ENCODE measurements at places on chromosomes 7 and 10.

GRCh38 chr10:103800789-103801540 lies 54.4 kb downstream of the SH3PXD2A start:
- DNase-seq: peak; percentile 52

GRCh38 chr10:133509700-133510099 lies 17.5 kb upstream of the CYP2E1 start:
- DNase-seq: no peak

DNA sequence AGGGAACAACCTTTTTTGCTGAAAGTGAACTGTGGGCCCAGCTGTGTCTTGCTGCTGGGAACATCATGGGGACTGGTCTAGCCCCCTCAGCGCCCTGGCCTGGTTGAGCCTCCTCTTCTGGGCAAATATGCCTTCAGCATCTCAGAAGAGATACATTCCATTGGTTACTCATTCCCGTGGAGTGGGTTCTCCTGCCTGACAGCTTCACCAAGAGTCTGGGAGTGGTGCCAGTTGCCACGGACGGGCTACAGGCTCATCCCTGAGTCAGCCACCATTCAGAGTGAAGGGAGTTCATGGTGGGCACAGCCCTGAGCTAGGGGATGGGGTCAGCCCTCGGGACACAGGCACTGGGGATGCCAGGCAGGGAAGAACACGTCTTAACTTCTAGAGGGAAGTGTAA lies 81.9 kb downstream of the RAMP3 start:
- no peak for DNase-seq

DNA sequence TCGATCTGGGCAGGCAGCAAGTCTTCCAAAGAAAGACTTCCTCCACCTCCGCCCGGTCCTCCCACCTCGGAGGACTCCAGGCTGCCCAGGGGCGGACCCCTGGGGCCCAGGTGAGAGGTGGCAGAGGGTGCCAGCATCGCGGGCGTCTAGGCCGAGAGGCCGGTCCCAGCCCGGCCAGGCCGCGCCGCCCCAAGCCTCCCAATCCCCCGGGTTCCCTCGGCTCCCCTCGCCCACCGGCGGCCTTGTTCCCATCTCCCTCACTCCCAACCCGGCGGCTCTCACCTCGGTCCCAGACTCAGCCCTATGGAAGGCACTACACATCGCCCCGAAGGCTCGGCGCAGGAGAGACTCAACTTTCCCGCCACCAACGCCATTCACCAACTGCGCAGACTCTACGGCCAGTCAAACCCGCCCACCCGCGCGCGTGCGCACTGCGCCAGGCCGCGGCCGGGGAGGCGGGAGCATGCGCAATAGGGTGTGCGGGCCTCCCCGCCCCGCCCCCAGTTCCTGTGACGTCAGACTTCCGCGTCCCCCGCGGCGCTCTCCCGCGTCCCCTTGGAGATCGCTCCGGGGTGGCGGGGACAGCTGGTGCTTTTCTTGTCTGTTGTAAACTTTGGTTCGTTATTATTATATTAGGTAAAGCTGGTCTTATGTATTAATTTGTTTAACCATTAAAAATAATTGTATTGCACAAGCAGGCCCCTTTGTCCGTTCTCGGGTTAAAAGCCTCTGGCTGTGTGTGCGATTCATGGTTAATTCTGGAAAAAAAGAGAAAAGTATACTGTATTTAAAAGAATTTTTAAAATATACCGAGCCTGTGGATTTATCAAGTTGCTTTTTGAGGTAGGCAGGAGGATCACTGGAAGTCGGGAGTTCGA lies at the start of gene XRCC2:
Gene XRCC2, minus strand, starts transcription at position 383 of the 878 bp plus-strand sequence. Its CDS starts 62 bp downstream, at position 321.
- DNase-seq: peak; percentile 91

DNA sequence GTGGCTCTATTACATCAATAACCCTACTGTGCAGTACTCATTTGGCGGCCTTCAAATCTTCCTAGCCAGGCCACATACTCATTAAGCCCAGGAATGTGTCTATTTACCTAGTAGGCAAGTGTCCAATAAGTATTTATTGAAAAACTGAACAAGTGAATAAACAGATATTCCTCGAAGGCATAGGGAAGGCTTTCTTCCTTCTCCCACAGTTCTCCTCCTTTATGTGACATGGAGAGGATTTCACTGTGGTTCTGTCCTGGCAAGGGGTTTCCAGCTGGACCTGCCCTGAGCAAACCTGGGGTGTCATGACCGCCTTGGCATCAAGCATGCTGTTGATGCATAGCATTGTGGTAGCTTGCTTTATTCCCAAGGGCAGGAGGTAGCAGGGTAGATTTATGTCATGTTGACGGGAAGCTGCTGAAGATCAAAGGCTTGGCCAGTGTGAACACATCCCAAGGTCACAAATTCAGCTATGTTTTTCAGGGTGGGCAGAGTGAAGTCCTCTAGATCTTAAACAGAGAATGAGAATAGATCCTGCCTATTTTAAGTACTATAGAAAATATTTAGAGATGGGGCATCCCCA lies 195.1 kb downstream of the INHBA start:
- DNase-seq: no peak

DNA sequence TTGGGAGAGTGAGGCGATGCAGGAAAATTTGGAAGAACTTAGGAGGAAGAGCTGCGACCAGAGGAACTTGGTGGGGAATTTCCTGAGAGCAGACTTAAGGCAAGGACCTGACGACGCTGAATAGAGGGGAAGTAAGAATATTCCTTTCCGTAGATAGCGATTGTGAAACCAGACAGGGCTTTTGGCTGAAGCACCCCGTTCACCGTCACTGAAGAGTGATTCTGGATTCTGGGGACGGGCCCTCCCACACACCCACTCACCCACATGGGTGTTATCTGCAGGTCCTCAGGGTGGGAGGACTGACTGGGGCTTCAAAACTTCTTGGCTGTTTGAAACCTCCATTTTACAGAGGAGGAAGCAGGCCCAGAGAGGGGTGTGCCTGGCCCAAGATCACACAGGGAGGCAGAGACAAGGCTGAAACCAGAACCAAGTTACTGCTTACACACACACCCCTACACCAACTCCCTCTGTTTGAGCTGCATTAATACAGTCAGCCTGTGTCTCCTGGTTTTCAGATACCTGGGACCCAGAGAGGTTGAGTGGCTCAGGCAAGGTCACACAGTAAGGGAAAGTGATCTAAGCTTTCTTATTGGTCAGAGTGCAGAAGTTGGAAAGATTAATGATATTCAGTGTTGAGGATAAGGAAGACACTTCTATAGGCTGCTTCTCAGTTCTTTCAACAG lies 37.2 kb upstream of the CDH23 start:
- no peak for DNase-seq

DNA sequence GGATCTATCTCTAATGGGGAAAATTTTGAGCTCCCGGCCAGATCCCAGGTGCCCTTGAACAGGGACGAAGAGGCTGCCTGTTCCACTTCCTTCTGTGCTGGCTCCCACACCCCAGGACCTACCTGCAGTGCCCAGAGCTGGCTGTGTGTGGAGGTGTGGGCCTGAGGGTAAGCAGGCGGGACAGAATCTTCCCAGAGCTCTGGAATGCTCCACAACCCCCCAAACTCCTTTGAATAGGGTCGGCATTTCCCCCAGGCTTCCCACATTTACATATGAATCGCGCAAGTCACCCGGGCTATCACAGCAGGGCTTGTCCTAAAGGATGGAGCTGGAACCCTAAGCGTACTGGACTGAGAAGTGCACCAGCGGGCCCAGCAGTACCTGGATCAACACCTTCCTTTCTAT lies 95.9 kb downstream of the DNMBP start:
- DNase-seq: no peak

DNA sequence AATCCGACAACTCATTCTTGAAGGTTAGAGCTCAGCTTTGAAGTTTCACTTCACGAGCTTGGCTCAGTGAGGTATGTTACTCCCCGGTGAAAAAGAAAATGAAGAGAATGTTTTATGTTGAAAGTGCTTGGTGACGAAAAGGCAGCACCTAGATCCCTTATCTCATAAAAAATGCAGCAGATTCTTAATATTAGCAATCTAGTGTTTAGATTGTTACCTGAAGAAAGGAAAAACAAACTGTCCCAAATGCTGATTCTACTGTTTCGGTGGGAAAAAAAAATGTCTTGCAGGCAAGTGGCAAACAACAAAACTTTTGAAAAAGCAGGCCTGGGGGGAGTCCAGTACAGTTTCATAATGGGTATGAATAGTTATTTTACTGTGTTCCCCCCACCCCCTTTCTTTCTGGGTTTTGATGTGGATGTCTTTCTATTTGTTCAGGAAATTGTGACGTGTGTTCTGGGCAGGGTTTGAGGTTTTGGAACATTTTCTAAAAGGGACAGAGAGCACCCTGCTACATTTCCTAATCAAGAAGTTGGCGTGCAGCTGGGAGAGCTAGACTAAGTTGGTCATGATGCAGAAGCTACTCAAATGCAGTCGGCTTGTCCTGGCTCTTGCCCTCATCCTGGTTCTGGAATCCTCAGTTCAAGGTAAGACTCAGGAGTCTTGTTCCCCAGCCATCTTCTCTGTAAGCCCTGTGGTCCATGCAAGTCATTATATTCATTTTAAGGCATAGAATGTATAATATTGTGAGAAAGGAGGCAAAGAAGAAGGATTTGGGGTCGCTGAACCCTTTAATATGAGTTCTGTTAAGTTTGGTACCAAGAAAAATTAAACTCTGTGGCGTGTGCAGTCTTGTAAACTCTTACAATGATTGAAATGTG lies at the start of gene SRGN:
Gene SRGN, plus strand, starts transcription at position 514 of the 881 bp plus-strand sequence. Its CDS starts 55 bp downstream, at position 569.
- peak; percentile 88 for DNase-seq

DNA sequence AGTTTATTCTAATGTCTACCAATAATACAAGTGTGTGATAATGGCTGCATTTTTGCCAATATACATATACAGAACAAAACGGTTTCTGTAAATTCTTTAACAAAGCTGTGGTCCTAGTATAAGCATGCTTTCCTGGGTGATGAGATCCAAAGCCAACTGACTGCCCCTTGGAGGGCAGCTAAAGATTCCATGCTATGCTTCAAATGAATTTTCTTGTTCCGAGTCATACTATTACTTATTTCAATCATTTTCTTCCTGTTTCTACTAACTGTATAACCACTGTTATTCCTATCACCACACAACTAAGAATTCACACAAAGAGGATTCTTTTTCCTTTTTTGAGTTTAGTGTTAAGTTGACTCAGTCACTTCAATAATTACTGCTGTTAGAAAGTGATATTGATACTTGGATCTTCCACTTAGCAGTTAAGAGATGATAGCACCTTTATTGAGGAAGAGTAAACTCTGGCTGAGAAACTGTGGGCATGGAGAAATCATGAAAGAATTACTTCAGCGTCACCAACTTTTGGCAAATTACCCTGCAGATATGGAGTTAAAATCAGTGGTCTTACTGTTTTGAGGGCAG lies 197.5 kb downstream of the ARL4A start:
- DNase-seq: no peak

DNA sequence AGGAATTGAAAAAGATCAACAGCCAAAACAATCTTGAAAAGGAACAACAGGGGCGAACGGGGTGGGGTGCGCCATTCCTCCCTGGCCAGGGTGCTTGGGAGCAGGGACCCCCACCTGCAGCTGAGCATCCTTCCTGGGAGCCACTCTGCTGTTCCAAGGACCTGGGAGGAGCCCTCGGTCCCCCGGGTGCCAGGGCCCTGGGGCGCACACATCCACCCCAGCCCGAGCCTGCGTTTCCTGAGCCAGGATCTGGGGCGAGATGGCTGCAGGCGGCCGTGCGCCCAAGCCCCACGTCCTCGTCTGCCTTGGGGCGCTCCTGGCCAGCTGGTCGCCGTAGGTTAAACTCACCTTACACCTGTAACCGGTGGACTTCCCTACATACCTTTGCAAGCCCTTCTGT lies 10.6 kb downstream of the AP3M1 start:
- no peak for DNase-seq

DNA sequence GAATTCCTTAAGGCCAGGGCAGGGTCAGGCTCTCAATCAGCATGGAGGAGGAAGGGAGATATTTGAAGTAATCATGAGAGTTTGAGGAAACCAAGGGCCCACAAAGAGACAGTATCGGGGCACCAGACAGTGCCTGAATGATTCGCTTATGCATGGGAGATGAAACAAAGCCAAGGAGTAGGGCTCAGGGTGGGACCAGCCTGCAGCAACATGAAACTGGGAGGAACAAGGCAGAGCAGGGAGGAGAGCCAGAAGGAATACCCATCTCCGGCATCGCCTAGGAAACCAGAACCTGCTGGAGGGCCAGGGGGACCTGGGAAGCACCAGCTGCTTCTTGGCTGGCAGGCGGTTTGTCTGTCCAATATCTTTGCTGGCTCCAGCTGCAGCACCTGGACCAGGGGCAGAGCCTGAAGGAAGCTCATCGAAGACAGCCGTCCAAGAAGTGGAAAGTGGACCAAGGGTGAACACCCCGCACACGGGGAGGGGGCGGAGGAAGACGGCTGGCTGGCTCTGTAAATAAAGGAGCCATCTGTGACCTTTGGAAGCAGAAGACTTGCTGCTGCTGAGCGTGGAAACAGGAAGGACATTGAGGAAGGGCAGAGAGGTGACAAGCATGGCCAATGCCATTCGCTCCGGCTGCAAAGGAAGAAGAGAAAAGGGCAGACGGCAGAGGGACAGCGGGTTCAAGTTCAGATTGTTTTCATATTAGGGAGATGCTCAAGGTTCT lies 34.4 kb upstream of the ECHDC3 start:
- no peak for DNase-seq

DNA sequence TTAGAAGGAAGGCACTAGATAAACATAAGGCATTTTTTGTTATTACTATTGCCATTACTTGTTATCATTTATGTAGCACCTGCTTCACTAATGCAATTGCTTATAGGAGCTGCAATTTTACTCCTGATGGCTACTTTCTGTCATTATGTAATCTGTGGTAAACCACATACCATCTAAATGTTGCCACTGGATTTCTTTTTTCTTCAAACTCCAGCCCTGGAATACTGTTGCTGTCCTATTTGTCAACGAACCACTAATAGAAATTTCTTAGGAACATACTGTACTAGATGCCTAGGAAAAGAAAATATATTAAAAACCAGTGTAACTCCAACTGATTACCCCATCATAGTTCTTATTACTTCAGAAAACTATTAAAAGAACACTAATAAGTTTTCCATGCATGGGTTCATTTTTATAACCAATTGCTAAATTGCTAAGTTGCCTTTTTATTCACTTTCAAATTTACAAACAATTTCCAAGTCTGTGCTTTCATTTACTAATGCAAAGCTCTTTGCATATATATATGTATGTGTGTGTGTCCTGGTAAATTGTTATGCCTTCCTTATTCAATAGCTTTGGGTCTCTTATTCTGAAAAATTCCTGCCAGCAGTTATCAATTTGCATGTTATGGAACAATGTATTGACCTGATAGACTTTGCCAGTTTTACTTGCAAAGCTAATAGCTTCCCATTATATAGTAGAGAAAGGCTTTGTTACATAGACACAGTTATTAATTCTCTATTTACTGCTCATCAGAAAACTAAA lies 287.4 kb downstream of the EXOC4 start:
- DNase-seq: no peak

GRCh38 chr10:972763-973162 lies 15.5 kb upstream of the GTPBP4 start:
- DNase-seq: no peak

DNA sequence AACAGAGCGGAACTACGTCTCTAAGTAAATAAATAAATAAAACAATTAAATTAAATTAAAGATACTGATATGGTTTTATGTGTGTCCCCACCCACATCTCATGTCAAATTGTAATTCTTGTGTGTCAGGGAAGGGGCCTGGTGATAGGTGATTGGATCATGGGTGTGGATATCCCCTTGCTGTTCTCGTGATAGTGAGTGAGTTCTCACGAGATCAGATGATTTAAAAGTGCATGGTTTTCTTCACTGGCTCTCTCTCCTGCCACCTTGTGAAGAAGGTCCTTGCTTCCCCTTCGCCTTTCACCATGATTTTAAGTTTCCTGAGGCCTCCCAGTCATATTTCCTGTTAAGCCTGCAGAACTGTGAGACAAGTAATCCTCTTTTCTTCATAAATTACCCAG lies 29.0 kb upstream of the OGDHL start:
- no peak for DNase-seq
